ELR (cell line): ENCODE measurements at places on chromosomes 6 and 20.

DNA sequence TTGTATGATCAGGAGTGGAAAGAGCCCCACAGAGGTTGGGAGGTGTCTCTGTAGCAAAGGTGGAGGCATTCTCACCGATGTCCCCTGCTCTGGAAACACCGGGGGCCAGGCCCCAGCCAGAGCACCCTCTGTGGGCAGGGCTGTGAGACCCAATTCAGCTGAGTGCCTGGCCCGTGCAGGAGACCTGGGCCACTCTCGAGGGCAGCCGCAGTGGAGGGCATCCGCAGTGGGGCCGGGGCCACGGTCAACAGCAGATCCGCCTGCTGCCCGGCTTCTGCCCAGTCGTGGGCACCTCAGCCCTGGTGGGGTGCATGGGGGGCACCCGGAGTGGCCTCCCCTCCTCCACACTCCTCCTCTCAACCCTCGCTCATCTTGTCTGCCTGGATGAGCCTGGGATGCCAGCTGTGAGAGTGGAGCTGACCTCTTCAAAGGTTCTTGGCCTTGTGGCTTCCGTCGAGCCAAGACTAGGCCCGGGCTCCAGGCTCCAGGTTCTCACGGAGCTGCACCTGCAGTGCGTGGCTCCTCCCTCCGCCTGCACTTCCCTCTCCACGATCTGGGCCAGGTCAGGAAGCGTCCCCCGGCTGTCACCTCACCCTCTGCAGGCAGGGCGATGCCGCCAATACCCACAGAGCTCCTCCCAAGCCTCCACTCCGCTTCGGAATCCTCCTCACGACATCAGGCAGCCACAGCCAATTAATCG, 134.8 kb downstream of the TAF4 start:
- no peak for DNase-seq

GRCh38 chr6:92023410-92023966, 1395.9 kb downstream of the EPHA7 start:
- no peak for DNase-seq

DNA sequence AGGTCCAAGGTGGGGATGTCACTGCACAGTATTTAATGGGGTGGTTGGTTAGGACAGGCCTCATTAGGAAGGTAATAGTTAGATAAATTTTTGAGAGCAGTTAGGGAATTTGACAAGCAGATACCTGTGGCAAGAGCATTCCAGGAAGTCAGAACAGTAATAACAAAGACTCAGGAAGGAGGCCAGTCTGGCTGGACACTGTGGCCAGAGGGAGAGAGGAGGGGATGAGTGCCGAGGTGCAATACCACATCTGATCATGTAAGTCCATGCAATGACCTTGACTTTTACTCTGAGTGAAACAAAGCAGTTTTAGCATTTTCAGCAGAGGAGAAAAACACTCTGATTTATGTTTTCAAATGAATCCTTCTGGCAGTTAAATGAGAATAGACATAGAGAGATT, 990.7 kb upstream of the FLRT3 start:
- DNase-seq, result no peak

GRCh38 chr6:127606131-127606562, 29.2 kb downstream of the C6orf58 start:
- peak; percentile 58 for DNase-seq

- no peak for DNase-seq
Observed at GRCh38 chr6:160086754-160087153, 34.9 kb upstream of the SLC22A1 start.

DNA sequence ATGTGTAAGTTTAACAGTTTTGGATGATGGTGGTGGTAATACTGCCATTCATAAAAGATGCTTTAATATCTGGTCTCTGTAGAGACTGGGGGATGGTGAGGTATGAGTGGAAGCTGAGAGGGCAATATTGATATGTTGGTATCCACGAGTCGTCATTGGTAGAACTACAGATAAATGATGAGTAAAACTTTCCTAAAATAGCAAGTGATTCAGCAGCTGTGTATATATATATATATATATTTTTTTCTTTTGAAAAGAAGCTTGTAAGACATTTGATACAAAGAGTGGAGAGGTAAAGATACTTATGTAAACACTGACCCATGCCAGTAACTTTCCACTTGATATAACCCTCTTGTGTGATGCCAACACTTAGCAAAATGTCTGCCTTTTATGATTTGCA, 41.7 kb upstream of the CITED2 start:
- DNase-seq, result no peak

- DNase-seq, result no peak
Observed at GRCh38 chr20:19918965-19919329, 98.2 kb upstream of the NAA20 start.

- no peak for DNase-seq
Observed at GRCh38 chr6:53913286-53913685, 118.5 kb downstream of the LRRC1 start.

DNA sequence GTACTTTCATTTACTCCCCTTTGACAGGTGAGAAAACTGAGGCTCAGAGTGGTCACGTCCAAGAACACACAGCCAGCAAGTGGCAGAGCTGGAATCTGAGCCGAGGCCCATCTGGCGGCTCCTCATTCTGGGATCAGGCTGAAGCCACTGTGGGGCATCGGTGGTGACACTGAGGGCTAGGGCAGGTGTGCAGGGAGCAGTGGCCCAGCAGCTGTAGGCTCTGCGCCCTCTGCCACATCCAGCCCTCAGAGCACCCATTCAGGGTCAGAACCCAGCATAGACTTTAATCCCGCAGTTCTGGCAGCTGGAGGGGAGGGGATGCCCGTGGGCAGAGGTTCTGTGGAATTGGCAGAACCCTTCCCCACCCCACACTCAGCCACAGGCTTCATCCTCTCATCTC, 210.3 kb downstream of the PREX1 start:
- no peak for DNase-seq

DNA sequence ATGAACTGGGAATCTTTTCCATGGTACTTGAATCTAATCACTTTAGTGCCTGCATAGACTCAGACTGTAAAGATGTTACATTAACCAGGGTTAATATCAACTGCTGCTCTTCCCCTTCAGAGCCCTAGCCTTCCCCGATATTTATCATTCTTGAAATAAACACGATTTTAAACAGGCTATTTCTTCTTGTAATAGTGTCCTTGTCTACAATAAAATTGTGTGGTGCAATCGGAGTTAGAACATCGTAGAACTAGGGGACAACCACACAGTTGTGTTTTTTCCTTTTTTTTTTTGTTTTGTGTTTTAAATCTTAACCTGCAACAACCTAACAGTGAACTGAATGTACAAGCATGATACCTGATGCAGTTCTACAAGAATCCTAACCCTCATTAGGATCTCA, 4.5 kb downstream of the GJA1 start:
- DNase-seq, result no peak

GRCh38 chr6:169139179-169139971, 114.3 kb downstream of the THBS2 start:
- no peak for DNase-seq

- no peak for DNase-seq
Observed at GRCh38 chr20:21092806-21093205, 13.4 kb downstream of the LINC00237 start.

- DNase-seq, result peak; percentile 79
Observed at GRCh38 chr6:158460602-158461169, 99.2 kb upstream of the TMEM181 start.

DNA sequence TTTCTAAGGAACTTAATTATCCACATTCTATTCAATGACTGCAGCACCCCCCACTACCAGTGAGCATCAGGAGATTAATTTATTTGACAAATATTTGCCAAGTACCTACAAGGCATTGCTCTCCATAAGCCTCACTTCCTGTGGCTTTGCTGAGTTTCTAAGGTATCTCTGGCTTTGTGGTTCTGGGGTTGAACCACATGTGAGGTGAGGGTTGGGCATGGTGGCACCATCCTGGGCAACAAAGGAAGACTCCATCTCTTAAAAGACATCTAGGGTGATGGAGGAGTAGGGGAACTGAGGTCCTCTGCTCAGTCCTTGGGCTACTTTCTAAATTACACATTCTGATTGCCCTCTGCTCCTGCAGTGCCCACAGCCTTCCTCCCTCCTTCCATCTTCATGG, 25.5 kb upstream of the WFDC2 start:
- no peak for DNase-seq

GRCh38 chr6:56552187-56553130, 90.2 kb downstream of the DST start:
- DNase-seq, result peak; percentile 34

DNA sequence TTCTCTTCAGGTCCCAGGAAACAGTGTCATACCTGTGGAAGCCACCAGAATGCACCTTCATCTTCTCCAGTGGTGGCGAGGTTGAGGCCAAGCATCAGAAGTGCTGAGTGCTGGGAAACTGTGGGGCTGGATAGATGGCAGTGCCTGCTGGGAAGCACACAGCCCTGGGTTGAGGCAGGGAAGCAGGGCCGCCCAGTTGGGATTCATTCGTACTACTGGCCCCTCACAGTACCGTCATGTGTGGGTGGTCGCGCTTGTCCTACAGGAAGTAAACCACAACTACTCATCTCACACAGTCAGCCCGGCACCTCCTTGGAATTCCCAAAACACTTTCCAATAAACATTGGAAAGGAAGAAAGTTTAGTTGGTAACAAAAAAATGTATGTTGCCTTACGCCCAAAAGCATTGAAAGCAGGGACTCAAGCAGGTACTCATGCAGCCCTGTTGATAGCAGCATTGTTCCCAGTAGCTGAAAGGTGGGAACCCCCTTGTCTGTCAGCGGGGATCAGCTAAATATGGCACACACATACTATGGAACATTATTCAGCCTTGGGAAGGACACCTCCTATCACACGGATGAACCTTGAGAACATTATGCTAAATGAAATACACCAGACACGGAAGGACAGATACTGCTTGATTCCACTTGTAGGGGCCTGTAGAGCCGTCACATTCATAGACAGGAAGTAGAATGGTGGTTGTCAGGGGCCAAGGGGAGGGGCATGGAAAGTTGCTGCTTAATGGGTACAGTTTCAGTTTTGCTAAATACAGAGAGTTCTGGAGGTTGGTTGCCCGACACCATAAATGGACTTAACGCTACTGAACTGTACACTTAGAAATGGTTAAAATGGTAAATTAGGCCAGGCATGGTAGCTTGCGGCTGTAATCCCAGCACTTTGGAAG, 162.7 kb downstream of the MTHFD1L start:
- no peak for DNase-seq

- no peak for DNase-seq
Observed at GRCh38 chr6:148550569-148550968, 196.3 kb upstream of the UST start.

- DNase-seq, result no peak
Observed at GRCh38 chr6:164018133-164018532, 603.6 kb downstream of the QKI start.

DNA sequence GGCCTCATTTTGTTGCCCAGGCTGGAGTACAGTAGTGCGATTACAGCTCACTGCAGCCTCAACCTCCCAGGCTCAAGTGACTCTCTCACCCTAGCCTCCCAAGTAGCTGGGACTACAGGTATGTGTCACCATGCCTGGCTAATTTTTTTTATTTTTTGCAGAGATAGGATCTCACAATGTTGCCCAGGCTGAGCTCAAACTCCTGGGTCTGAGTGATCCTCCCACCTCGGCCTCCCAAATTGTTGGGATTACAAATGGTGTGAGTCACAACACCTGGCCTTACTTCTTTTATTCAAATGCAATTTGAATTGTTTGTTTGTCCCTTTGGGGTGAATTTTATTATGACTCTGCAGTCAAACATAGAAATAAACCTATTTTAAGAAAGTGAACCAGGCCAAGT, 131.7 kb upstream of the SLC22A16 start:
- no peak for DNase-seq

DNA sequence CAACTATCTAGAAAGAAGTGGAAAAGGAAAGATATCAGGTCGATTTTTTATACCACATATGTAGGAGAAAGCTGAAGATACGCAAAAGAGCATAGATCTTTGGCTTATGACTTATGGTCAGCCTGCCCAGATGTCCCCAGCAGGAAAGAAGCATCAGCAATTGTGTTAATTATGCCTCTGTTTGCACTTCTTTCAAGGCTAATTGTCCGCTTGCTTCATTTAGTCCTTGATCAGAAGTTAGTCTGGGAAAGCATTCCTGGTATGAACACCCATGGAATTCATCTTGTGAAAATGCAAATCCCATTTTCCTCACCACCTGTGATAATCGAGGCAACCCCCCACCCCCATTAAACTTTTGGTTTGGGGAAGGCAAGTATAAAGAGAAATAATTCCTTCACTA, 62.8 kb downstream of the ATP9A start:
- DNase-seq, result no peak

DNA sequence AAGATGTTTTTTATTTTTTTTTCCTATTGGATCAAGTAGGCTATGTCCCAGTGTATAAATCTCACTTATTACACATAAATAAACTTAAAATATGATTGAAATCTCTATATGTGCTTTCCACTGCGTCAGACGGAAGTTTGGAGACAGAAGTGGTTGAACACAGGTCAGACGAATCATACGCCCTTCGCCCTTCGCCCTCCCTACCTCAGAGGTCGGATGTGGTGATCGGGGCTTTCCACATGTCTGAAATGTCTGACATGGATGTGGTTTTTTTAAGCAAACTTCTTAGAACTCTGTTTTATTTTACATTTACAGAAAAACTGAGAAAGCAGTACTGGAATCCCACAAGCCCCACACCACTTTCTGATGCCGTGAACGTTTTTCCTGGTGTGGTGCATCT, 344.4 kb downstream of the THBS2 start:
- no peak for DNase-seq

- peak; percentile 86 for DNase-seq
Observed at GRCh38 chr6:14673201-14673600, 555.6 kb downstream of the CD83 start.

GRCh38 chr20:20459726-20460125, 91.8 kb downstream of the INSM1 start:
- DNase-seq, result peak; percentile 68

GRCh38 chr6:112268654-112269053, 14.3 kb upstream of the LAMA4 start:
- DNase-seq, result no peak

DNA sequence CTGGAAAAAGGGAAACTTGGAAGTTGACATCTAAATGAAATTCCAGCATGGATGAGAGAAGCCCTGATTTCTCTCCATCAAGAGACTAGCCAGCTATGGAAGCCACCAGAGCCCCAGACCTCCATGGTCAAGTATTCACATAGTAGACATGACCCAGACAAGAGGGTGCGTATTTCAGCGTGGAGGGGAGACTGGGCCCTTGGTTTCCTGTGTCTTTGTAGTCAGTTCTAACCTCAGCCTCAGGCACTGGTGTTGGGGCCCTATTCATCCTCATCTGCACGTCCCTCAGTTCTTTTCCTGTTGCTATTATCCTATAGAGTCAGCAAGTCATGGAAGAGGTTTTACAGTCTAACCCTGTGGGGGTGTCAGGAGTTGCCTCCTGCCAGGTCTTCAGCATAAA, 12.5 kb downstream of the GNL1 start:
- no peak for DNase-seq

GRCh38 chr20:53737396-53738038, 143.9 kb upstream of the ZNF217 start:
- peak; percentile 31 for DNase-seq

- DNase-seq, result no peak
Observed at GRCh38 chr6:14320332-14320731, 202.8 kb downstream of the CD83 start.

- peak; percentile 98 for DNase-seq
Observed at GRCh38 chr6:130587778-130588520, 222.1 kb downstream of the TMEM200A start.

GRCh38 chr6:145087034-145087433, 648.3 kb downstream of the EPM2A start:
- peak; percentile 15 for DNase-seq

GRCh38 chr6:96391776-96392360, 129.7 kb upstream of the UFL1 start:
- no peak for DNase-seq

- DNase-seq, result no peak
Observed at GRCh38 chr20:49344140-49344539, 66.3 kb upstream of the ZNFX1 start.
